ENCODE measurements at places on chromosomes 3 and 15.

GRCh38 chr15:89500397-89501270 is 4.3 kb upstream of the RHCG start:
- no peak for DNase-seq

- no peak for DNase-seq
These were observed 97.9 kb upstream of the C3orf80 start for GRCh38 chr3:160127308-160127707.

GRCh38 chr15:46644501-46645481 is 1010.0 kb downstream of the SQOR start:
- DNase-seq, result no peak

GRCh38 chr3:182509844-182510460 is 283.4 kb upstream of the ATP11B start:
- DNase-seq, result no peak

- no peak for DNase-seq
These were observed 658.6 kb downstream of the ZBBX start for GRCh38 chr3:166721466-166721865.

DNA sequence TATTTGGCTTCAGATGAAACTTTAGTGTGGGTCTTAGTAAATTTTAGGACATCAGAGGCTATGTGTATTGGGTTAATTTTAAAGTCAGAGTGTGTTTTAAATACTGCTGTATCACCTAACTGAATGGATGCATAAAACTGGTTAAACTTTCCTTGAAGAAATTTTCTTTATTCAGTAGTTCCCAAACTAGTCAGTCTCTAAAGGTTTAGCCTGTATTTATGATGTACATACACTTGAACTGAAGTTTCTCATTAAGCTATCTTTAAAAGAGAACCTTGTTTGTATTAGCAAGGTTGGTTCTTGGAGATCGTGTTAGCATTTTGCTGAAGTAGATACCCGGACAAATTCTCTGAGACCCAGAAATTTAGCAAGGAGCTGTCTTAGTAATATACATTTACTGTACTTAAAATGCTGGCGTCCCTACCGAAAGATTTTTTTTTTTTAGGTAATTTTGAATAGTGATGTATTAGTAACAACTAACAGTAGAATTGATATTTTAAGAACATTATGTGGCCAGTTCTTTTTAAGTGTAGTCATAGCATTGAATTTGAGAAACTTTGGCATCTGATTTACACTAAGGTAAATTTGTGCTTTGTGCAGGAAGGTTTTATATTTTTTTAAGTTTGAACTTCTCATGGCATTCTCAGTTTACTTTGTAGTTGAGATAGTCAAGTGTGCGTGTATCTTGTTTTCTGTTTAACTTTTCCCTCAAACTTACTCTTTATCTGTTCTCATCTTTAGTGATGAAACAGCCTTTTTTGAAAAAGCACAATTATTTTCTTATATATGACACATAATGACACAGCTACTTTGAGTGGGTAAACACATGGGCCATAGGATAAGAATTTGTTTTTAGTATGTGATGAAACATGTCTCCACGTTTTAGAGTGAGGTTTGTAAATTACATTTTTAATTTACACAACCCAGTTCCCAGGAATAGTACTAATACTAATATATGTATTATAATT is 2.9 kb downstream of the DIPK2A start:
- DNase-seq, result no peak

DNA sequence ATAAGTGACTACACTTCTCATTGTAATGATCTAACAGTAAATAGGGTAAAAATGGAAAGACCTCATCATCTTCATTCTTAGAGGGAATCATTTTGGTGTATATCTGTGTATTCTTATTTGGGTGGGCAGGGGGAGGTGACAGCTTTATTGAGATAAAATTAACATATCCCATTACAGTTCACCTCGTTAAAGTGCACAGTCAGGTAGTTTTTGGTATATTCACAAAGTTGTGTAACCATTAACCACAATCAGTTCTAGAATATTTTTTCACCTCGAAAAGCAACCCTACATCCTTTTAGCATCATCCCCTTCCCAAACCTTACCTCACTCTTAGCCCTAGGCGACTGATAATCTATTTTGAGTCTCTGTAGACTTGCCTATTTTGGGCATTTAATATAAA is 8.1 kb downstream of the PIAS1 start:
- DNase-seq, result no peak

GRCh38 chr3:30779686-30780287 is 114.7 kb downstream of the GADL1 start:
- no peak for DNase-seq

GRCh38 chr3:152257563-152258035 is 11.1 kb upstream of the MBNL1 start:
- DNase-seq, result no peak

DNA sequence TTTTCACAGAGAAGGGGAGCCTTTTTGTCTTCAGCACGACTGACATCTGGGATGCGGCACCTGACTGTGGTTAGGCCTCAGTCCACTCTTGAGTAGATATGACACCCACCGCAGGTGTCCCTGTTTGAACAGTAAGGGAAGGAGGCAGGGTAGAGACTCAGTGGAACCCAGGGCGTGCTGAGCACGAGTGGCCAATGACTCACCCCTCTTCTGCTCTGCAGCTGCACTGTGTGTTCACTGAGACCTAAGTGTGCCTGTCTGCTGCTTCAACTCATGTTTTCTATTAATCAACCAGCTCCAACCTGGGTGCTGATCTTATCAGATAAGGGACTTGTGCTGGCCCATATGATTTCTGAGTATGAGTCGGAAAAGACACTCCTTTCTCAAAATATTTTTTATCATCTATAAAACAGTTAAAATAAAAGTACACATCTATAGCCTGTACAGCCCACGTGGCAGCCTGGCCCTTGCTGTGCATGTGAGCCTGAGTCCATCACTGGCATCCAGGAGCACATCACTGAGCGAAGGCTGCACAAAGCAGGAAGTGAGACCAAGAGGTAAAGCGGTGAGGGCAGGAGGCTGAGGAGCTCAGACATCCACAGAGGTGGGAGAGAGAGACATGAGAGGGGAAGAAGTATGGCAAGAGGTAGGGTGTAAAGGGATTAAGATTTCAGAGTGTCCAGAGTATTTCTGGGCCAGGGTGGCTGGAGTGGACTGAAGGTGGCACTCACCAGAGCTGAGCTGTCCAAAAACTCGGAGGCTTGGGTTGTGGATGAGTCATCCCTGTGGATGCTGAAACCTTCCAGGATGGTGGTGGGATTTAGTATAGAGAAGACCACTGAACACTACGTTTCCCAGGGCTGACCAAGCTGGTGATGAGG is 49.2 kb downstream of the SLC41A3 start:
- no peak for DNase-seq

DNA sequence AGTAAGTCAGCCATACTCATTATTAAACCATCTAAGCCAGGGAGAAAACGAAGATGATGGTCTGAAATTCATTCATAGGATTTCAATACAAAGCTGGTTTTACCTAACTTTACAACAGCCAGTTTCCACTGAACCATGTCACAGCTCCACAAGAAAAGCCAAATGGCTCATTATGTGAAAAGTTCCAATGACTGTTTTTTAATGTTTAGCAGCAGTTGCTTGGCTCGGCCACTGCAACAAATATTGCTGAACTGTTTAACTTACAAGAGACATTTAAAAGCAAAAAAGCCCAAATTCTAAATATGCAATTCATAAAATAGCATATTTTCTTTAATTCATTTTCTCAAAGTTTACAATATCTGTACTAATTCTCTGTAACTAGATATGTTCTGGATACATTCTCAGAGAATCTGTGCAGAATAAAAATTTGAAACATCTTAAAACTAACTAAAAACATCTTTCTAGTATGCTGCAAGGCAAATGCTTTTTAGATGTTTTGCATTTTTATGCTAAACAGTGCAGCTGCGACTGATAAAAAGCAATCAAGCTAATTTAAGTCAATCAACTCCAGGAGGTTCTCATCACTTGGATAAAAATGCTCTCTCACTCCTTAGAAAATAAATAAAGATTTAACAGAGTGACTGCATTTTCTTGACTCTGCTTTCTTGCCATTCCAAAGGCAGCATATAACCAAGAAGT is 356.5 kb downstream of the ERC2 start:
- no peak for DNase-seq

DNA sequence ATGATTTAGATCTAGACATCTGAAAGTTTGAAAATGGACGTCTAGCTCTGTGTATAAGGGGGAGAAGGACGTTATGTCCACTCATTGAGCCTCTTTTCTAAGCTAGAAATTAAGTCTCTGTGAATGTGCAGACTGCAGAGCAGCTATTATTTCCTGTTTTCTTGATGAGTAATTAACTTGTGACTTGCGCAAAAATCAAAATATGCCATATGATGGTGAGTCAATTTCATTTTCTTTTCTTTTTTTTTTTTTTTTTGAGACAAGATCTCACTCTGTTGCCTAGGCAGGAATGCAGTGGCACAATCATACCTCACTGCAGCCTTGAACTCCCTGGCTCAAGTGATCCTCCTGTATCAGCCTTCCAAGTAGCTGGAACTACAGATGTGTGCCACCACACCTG is 14.1 kb downstream of the LACTB start:
- DNase-seq, result no peak

GRCh38 chr3:47444103-47444502 is 31.6 kb downstream of the SCAP start:
- no peak for DNase-seq

GRCh38 chr15:33099739-33100138 is 94.8 kb downstream of the FMN1 start:
- no peak for DNase-seq

DNA sequence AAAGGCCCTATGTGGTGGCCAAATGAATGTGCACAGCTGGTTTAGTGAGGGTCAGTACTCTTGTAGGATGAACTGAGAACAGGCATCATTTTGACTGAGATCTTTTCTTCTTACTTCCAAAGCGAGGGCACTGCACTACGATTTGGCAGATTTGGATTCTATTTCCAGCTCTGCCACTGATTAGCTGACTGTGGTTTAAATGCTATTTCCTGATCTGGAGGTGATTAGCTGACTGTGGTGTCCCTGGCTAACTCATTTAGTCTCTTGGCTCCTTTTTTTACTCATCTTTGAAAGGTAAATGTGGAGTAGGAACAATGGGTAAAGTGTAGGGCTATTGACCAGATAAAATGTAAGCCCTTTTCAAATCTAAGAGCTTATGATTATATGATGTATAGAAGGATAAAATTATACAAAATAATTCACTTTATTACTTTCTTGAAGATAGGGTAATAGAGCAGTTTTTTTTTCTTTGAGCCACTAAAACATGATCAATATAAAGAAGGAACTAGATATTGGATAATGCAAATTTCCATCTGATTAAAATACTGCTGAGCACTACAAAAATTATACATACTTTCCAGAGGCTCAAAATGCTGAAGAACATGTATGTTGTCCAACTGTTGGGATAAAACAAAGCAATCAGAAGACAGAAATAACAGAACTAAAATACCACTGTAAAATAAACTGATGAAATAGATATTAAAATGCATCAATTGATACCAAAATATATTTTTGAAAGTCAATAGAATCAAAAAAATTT is 39.7 kb upstream of the PLOD2 start:
- no peak for DNase-seq

GRCh38 chr3:170635385-170635735 is 49.5 kb upstream of the SLC7A14 start:
- DNase-seq, result no peak

- DNase-seq, result no peak
These were observed 30.2 kb downstream of the CPNE4 start for GRCh38 chr3:132004571-132004970.

GRCh38 chr3:112003321-112004080 is 4.8 kb downstream of the TAGLN3 start:
- DNase-seq, result no peak

DNA sequence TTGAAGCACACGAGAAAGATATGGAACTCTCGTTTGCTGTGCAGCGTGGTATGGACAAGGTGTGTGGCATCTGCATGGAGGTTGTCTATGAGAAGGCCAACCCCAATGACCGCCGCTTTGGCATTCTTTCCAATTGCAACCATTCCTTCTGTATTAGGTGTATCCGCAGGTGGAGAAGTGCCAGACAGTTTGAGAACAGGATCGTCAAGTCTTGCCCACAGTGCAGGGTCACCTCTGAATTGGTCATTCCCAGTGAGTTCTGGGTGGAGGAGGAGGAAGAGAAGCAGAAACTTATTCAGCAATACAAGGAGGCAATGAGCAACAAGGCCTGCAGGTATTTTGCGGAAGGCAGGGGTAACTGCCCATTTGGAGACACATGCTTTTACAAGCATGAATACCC is 1.2 kb downstream of the MKRN3 start:
- no peak for DNase-seq

Measured in stimulated activated CD8-positive, alpha-beta memory T cell treated with anti-CD3 and anti-CD28 coated beads, Interleukin-15, amount 100 ng/mL, for 24 hours (primary cell).